ENCODE measurements at places on chromosomes 12 and 14.

DNA sequence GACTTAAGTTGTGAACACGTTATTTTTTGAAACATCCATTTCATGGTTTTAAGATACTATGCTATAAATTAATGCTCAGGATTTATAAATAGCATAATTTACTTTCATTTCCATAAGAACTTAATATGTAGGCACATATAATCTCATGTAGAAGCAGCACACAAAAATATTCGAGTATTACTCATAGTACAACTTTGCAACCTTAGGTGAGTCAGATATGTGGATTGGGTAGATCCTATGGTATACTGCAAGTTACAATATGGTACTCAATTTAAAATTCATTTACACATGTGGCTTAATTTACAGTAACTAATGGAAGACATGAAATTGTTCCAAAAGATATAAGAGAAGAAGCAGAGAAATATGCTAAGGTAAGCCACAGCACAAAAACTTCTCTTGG, 26.0 kb downstream of the PSMA3 start:
- no peak for DNase-seq

- no peak for DNase-seq
These were observed 304.8 kb upstream of the ATP2B1 start for GRCh38 chr12:90013409-90013808.

- DNase-seq = no peak
These were observed 22.3 kb downstream of the ATG14 start for GRCh38 chr14:55389330-55389729.

- DNase-seq = no peak
These were observed 5.5 kb upstream of the CCDC85C start for GRCh38 chr14:99609245-99610170.

GRCh38 chr14:91397965-91398591, 19.5 kb downstream of the CCDC88C start:
- no peak for DNase-seq

- no peak for DNase-seq
These were observed 220.6 kb upstream of the OR4E1 start for GRCh38 chr14:21894003-21894897.

DNA sequence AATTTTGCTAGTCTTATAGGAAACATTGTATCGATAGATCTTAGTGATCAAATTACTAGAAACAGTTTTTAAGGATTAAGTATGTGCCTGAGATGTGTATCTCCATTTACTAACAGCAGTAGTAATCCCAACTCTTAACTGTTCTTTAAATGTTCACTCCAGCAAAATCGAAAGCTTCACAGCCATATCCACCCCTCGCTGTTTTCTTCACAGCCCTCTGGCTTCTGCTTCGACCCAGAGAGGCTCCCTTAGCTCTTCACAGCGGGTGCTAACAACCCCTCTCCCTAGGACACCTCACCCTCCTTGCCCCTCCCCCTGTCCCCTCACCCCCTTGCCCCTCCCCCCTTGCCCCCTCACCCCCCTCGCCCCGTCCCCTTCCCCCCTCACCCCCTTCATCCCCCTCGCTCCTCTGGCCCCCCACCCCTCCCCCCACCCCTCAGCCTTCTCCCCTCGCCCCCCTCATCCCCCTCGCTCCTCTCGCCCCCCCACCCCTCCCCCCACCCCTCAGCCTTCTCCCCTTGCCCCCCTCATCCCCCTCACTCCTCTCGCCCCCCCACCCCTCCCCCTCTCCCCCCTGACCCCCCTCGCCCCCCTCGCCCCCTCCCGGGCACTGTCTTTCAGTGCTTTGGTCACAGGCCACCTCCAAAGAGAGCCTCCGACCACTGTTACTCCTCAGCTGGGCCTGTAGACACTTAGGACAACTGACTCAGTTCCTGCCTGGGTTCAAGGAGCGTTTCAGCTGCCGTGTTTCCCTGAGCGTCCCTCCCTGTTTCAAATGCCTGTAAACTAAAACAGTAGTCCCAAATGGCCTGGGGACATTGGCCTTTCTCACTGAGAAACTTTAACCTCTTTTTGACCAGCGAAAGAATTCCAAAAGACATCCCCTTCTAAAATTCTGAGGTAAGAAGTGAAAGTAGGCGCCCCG, 46.0 kb upstream of the DYNC1H1 start:
- DNase-seq = no peak

DNA sequence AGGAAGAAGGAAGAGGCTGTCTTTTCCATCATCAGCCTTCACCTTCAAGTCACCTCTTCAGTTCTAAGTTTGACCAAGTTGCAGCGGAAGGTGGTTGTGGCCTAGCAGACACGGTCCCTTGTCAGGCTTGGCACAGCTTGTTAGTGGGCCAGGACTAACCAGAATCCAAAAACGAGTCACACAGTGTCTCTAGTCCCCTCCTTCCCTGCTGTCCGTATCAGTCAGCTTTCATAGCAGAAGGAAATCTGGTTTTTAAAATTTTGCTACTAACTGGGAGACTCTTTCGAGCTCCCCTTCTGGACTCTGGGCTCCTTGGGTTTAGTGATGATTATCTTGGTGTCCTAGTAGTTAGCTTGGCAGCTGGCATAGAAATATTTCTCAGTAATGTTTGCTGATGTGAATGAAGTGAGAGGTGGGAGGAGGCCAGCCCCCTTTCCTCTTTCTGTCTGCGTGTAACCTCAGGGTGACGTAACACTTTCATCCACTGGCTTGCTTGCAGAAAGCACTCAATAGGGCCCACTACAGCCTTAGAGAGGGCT, 3.8 kb downstream of the ETV6 start:
- DNase-seq = no peak

- DNase-seq = no peak
These were observed 43.9 kb upstream of the MDM1 start for GRCh38 chr12:68375756-68376695.

- DNase-seq = no peak
These were observed 78.1 kb downstream of the KSR2 start for GRCh38 chr12:117890644-117891043.

DNA sequence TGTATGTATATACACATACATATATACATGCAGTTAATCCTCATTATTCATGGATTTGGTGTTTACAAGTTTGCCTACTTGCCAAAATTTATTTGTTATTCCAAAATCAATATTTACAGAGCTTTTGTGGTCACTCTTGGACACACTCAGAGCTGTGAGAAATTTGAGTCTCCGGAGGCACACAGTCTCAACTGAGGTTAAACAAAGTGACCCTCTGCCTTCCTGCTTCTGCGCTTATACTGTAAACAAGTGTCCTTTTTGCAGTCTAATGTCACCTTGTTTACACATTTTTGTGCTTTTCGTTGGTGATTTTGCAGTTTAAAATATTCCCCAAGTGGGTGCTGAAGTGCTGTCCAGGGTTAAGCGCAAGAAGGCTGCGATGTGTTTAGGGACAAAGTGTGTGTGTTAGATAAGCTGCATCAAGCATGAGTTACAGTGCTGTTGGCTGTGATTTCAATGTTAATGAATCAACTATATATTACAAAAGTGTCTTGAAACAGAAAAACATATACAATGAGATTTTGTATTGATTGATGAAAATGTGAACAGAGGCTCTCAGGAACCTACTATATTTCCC, 13.1 kb upstream of the LTA4H start:
- no peak for DNase-seq

GRCh38 chr12:109716092-109716479, 2.5 kb downstream of the FAM222A start:
- peak; percentile 47 for DNase-seq

- DNase-seq = no peak
These were observed at the start of gene MDGA2 for GRCh38 chr14:47675466-47676314. Gene MDGA2, minus strand, starts transcription at chr14:47675605.

DNA sequence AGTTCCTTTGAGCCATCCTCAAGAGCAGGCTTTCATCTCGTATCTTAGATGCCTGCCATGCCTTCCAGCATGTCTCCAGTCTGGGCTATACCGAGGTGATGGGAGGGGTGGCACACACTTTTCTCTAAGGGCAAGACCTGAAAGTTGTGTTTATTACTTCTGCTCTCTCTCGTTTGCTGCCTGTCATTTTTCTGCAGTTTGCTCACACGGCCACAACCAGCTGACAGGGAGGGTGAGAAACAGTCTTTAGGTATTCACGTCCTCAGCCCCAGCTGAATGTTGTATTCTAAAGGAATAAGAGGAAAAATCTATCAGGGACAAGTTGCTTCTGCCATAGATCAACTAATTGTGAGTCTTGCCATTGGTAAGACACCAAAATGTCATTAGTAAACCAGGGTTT, 88.0 kb downstream of the TMTC2 start:
- no peak for DNase-seq

- DNase-seq = no peak
These were observed 8.4 kb downstream of the FAM186A start for GRCh38 chr12:50387972-50388478.

GRCh38 chr12:104220931-104221330, 5.4 kb downstream of the TXNRD1 start:
- DNase-seq = no peak

- no peak for DNase-seq
These were observed 46.0 kb downstream of the TECPR2 start for GRCh38 chr14:102408724-102409123.

GRCh38 chr12:69022674-69023073, 89.7 kb upstream of the CPM start:
- DNase-seq = no peak
